ENCODE measurements at places on chromosomes 6 and 20.

DNA sequence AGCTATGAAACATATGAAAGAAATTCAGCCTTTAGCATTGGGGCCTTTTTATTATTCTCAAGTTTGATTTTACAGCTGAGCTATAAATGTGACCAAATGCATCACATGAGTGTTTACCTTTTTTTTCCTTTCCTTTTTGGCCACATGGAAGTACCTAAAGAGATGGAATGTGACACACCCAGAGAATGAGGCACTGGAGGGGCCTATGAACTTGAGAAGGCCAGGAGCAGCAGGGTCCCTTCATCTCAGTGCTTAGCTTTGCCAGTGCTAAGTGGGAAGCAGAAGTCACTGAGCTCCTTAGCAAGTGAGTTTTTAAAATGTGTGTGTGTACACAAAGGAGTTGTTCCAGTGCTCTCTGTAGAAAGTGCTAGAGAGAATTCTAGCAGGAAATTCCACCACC is 44.7 kb downstream of the RREB1 start:
- DNase-seq: no peak

DNA sequence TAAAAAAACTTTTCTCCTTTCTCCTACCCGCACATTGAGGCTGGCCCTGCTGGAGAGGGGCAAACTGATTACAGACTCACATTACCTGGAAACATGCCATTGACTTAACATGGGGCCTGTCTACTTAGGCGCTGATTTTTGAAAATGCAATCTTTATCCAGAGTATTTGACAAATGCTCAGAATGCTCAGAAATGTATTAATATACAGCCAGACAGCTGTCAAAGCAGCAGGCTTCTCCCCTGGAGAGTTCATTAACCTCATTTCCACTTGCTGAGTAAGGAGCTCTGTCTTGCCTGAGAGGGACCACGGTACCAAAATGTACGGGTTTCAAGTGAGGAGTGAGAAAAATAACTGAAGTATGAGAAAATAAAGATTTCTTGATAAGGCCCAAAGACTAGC is 95.7 kb downstream of the PAX1 start:
- DNase-seq: no peak

GRCh38 chr20:13024596-13024995 is 15.8 kb downstream of the SPTLC3 start:
- no peak for DNase-seq

DNA sequence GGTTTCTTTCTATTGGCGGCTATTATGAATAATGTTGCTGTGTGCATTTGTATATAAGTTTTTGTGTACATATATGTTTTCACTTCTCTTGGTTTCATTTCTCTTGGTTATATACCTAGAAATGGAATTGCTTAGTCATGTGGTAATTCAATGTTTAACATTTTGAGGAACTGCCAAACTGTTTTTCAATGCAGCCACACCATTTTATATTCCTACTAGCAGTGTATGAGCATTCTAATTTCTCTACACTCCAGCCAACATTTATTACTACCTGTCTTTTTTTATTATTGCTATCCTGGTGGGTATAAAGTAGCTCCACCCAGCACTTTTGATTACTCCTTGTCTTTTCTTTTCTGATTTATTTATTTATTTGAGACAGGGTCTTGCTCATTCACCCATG is 54.8 kb downstream of the PHACTR2 start:
- no peak for DNase-seq

- DNase-seq: no peak
Observed at GRCh38 chr20:55540013-55540412, 465.3 kb downstream of the CBLN4 start.

- DNase-seq: no peak
Observed at GRCh38 chr6:130138909-130139242, 83.9 kb downstream of the SAMD3 start.

- DNase-seq: no peak
Observed at GRCh38 chr6:134447883-134448387, 130.0 kb upstream of the SGK1 start.

DNA sequence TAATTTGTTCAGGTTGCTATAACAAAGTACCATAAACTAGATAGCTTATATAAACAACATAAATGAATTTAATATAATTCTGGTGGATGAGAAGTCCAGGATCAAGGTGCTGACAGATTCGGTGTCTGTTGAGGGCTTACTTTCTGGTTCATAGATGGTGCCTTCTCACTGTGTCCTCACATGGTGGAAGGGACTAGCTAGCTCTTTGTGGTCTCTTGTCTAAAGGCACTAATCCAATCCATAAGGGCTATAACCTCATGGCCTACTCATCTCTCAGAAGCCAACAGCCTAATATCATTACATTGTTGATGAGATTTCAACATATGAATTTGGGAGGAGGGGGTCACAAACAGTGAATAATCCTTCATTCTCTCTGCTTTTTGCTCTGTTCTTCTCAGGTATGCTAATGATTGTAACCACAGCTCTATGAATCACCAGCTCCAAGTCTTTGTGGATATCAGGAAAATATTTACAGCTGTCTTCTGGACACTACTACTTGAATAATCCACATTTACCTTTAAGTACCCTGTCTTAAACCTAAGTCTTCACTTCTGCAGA is 122.3 kb downstream of the NKAIN2 start:
- DNase-seq: no peak

- peak; percentile 29 for DNase-seq
Observed at GRCh38 chr20:1209447-1210387, 6.5 kb downstream of the C20orf202 start.

DNA sequence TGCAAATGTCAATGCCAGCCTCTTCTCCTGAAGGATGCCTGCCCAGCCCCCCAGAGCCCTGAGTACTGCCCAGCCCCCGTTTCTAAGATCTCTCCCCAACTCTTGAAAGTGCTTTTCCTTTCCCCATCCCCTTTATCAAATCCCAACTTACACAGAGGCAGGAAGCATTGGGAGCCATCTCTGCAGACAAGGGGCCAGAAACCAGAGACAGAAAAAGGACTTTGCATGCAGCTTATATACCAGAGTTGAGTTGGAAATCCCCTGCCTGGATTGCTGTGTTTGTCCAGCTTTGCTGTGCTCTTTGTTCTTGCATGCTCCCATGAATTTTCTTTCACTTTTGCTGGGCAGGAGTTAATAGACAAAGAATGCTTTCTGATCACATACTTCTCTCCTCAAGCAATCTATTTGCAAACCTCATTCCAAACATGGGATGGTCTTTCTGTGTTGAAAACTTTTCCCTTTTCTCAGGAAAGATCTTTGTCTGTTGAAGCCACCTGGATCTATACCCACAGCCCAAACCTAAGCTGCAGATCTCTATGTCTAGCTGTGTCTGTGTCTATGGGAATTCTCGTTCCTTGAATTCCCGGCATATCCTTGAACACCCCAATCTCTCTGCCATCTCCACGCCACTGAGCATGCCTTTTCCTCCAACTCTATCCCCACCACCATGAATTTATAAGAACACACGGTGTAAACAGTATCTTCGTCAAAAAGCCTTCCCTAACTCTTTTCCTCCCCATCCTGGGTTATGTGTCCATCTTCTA is at the start of gene UBD:
Gene UBD, minus strand, starts transcription at position 209 of the 764 bp plus-strand sequence. Its CDS starts 31 bp downstream, at position 178.
- no peak for DNase-seq

All from vagina (tissue), 2 donors.